H9 (cell line): ENCODE measurements at places on chromosomes 5 and 9. TPM values are rescaled to one million over a fixed set of nuclear protein-coding genes. Genes with fewer than 3 reads are reported as not detected.

Gene TAF11L12
- total RNA-seq = not detected in 2 replicates

Gene SLC6A7
- total RNA-seq = not detected in 2 replicates

Gene IFNB1
- not detected in 2 replicates for total RNA-seq

Gene SLC6A19
- not detected in 2 replicates for total RNA-seq

Gene RCL1
- total RNA-seq = 34.4 and 34.5 TPM in 2 replicates

DNA sequence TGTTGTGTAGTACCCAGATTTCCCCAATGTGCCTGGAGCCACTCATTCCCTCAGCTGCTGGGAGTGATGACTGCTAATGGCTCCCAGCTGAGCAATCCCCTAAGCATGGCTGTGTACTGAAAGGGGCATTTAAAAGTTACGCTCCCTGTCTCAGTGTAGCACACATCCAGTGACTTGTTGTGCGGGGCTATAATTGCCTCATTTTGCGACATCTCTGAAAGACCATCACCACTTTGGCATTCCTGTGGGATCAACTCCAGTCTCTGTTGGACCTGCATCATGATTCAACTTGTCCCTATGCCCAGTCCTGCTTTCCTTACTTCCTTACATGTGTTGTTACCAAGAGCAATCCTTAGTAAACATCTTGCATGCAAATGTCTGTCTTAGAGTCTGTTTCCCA, 201.2 kb upstream of the MPDZ start:
- peaks cover 12% of the 10 kb centered on the region for H3K36me3 ChIP-seq
- no peak overlapping the region for H3K4me3 ChIP-seq
- no peak overlapping the region for H3K27ac ChIP-seq
- no peak for DNase-seq
- H3K27me3 ChIP-seq = no peaks in the 10 kb centered on the region

GRCh38 chr9:117706421-117707116, 2.4 kb downstream of the TLR4 start:
- H3K36me3 ChIP-seq = no peaks in the 10 kb centered on the region
- H3K4me1 ChIP-seq = no peaks in the 10 kb centered on the region; the same call in 1 of the 2 replicates

DNA sequence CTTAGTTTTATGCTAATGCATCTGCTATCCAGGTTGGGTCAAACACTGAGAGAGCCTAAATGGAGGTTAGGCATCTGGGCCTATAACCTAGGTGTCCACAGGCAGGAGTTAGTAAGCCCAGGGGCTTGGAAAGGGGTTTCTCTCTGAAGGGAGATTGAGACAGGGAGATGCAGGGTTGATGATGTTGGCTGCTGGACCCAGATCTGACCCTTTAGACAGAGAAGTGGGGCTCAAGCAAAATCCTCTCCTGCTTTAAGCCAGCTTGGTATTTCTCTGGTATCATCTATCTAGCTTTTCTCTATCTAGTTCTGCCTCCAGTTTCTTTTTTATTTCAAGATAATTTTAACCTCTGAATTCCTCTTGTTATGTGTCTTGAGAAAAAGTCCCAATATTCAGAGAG, 18.3 kb upstream of the ANKRD55 start:
- H3K4me3 ChIP-seq = no peak overlapping the region
- DNase-seq = no peak
- H3K27me3 ChIP-seq = no peaks in the 10 kb centered on the region
- no peak overlapping the region for H3K27ac ChIP-seq

- H3K4me3 ChIP-seq = no peak overlapping the region
- H3K27me3 ChIP-seq = no peaks in the 10 kb centered on the region
- no peak for DNase-seq
- no peaks in the 10 kb centered on the region; the same call in 1 of the 2 replicates for H3K4me1 ChIP-seq
- no peaks in the 10 kb centered on the region for H3K36me3 ChIP-seq
Observed at GRCh38 chr9:108100571-108100970, 611.0 kb upstream of the KLF4 start.

DNA sequence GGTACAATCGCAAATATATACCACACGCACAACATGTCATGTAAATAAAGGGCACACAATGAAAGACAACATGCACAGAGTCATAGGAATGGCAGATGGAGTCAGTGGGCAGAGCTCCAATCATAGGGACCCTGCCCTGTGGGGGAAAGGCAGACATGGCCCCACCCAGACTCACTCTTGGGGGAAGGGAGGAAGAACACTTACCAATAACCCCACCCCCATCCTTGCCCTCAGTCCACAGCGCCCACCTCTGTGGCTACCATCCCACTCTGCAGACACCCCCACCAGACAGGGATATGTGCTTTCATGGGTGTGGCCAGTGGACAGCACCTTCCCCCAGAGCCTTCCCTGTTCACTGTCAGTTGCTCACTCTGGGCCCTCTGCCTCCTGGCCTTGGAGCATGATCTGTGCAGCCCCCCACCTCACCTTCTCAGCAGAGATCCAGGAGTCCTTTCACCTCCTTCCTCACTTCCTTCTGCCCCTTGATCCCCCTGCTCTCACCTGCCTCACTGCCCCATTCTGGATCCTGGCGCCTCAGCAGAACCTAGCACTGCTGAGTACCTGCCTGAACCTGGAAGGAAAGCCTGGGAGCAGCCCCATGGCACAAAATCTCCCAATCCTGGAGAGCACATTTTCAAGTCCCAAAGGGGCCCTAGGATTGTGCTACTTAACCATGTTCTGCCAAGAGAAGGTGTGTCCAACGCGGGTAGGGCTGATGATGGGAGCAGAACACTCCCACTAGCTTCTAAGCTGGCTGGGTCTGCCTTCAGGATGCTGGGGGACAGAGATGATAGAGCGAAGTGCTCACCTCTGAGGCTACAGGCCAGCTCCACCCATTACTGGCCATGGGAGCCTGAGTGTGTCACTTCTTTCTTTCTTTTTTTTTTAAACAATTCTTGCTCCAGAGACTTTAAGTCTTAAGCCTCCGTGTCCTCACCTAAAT, 1.5 kb upstream of the PHF19 start:
- H3K4me3 ChIP-seq = peak overlapping the region; percentile 85; the same call in 2 of the 3 replicates
- peaks cover 2% of the 10 kb centered on the region; the same call in 1 of the 2 replicates for H3K27me3 ChIP-seq
- DNase-seq = no peak
- peaks cover 6% of the 10 kb centered on the region for H3K4me1 ChIP-seq
- H3K27ac ChIP-seq = no peak overlapping the region

- H3K27me3 ChIP-seq = no peaks in the 10 kb centered on the region
- H3K27ac ChIP-seq = no peak overlapping the region
- H3K36me3 ChIP-seq = peaks cover 4% of the 10 kb centered on the region; the same call in 1 of the 2 replicates
- H3K4me3 ChIP-seq = no peak overlapping the region
- peak; percentile 38 for DNase-seq
Observed at GRCh38 chr5:136563489-136563888, 198.1 kb upstream of the TRPC7 start.

DNA sequence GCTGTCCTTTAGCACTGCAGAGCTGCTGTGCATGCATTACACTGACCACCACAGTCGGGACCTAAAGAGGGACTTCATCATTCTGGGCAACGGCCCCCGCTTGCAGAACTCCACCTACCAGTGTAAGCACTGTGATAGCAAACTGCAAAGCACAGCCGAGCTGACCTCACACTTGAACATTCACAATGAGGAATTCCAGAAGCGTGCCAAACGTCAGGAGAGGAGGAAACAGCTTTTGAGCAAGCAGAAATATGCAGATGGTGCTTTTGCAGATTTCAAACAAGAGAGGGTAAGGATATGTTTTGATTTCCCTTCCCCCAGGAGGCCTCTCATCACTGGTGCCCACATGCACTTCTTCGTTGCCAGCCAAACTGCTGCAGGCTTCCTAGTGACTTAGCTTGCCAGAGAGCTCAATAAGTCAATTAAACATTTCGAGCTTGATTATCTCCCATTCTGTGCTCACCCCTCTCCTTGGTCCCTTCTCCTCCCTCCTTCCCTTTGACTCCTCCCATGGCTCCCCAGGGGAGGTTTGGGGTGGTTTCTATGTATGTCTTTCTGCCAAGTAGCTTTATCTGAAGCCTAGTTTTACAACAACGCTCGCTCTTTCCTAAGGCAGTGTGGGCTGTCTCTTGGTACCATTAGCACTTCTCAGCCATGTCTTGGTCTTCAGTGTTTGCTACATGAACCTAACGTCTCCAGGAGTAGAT, 66.7 kb downstream of the ZNF462 start:
- DNase-seq = no peak
- no peaks in the 10 kb centered on the region for H3K4me1 ChIP-seq
- H3K27ac ChIP-seq = no peak overlapping the region

DNA sequence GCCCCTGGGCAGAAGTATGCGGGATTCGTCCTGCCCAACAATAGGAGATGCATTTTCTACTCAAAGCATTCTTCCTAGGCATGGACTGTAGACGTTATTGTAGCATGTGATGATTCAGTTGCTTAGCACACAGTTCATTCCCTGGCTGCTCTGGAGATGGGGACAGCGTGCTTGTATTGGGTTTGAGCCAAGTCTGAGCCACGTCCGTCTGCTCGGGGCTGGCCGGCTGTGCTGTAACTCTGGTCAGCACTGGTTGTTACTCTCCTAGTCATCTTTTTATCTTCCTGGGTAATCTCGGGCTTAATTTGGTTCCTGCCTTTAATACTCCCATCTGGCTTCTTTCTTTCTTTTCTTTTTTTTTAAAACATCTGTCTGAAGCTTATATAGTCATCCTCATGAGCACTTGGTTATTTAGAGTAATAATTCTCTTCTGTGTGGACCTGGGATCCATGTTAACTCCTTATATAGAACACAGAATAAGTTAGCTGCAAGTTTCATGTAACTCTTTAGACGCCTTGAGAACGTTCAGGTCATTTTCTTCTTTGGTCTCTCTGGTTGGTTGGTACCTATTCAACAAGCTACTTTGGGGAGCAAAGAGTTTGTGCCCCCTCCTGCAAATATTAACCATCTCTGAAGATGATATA, 118.8 kb upstream of the RPS23 start:
- H3K4me1 ChIP-seq = no peaks in the 10 kb centered on the region; the same call in 1 of the 2 replicates
- H3K27ac ChIP-seq = no peak overlapping the region
- no peak for DNase-seq
- no peak overlapping the region for H3K4me3 ChIP-seq

DNA sequence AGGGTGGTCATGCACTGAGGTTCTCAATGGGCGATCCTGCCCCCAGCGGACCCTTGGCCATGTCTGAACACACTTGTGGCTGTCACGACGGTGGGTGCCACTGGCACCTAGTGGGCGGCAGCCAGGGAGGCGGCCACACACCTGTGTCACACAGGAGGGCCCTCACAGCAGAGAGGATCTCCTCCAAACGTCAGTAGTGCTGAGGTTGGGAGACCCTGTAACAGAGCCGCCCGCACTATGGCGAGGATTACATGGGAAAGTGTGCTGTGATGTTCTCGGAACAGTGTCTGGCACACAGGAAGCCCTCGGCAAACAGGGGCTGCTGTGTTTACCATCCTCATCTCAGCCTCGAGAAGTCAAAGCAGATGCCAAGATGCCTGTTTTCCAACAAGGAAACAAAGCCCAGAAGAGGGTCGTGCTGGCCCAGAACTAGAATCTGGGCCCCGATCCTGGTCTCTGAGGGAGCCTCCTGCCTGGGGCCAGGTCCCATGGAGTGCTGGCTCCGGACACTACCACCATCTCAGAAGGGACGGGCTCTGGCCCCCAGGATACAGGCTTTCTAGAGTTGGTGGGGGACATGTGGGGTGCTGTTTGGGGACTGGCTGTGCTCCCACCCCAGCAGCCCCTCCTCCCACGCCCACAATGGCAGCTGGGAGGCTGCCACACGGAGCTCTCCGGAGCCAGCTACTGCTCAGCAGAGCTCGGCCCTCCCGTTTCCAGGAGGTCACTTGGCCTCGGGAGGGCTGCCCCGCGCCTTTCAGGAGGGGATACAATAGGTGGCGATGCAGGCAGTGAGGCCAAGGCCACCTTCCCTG, 48.2 kb downstream of the DBH start:
- H3K27me3 ChIP-seq = no peaks in the 10 kb centered on the region
- no peak overlapping the region for H3K4me3 ChIP-seq
- H3K36me3 ChIP-seq = no peaks in the 10 kb centered on the region
- no peak overlapping the region for H3K27ac ChIP-seq
